ENCODE measurements at places on chromosomes 5 and 9. TPM values are rescaled to one million over a fixed set of nuclear protein-coding genes. Genes with fewer than 3 reads are reported as not detected.

DNA sequence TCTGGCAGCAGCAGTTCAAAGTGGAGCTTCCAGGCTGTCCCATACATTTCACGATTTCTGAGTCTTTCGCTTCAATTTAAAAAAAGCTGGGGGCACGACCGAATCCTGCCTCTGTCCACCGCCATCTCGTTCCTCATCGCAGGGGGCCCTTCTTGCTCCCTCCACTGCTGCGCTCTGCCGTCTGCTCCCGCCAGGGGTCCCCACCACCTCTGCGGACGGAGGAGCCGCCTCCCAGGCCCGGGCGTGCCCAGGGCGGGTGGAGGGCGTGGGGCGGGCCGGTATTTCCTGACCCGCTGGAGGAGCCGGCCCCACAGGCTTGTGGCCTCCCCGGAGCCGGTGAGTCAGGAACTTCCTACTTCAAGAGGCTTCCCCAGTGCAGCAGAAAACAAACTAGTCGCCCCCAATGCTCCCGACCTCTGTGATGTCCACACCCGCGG, 50.4 kb downstream of the USP20 start:
- DNase-seq = peak; percentile 88

DNA sequence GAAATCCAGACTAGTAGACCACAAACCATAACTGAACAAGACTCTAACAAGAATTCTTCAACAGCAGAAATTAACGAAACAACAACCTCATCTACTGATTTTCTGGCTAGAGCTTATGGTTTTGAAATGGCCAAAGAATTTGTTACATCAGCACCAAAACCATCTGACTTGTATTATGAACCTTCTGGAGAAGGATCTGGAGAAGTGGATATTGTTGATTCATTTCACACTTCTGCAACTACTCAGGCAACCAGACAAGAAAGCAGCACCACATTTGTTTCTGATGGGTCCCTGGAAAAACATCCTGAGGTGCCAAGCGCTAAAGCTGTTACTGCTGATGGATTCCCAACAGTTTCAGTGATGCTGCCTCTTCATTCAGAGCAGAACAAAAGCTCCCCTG, 68.6 kb downstream of the VCAN start:
- no peak for DNase-seq

CYLC2 gene
- total RNA-seq = not detected

GRCh38 chr5:102796009-102796408, 40.9 kb downstream of the PAM start:
- DNase-seq = no peak

DNA sequence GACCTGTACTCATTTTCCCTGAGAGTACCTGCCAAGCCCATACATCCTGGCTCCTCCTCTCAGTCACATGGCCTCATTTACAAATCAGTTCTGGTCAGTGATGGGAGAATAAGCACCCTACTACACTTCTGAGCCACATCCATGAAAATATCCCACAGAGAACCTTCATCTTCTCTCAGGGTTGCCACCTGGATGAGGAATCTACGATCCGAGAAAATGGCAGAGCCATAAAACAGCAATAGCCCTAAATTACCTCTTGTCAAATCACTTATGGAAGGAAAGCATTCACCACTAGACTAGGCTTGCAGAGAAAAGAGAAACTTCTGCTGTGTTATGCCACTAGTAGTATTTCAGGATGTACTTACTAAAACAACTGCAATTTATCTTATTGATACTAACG, 324.8 kb downstream of the BNC2 start:
- no peak for DNase-seq

TEK gene
- not detected for total RNA-seq

CCL28 gene
- total RNA-seq = 2.2 TPM

- no peak for DNase-seq
Measured at GRCh38 chr5:40386289-40386688, 293.4 kb upstream of the PTGER4 start.

GRCh38 chr5:122788996-122789395, 14.1 kb downstream of the SNX2 start:
- no peak for DNase-seq

DNA sequence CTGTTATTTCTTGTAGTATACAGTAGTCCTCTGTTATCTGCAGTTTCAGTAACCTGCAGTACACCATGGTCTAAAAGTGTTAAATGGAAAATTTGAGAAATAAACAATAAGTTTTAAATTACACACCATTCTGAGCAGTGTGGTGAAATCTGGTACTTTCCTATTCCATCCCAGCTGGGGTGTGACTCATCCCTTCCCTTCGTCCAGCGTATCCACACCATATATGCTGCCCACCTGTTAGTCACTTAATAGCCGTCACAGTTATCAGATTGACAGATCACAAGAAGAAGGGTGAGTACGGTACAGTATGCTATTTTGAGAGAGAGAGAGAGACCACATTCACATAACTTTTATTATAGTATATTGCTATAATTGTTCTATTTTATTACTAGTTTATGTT, 28.9 kb downstream of the FAM151B start:
- peak; percentile 84 for DNase-seq

QRFP gene
- total RNA-seq = not detected

SLC34A3 gene
- total RNA-seq = 1.4 TPM

DNA sequence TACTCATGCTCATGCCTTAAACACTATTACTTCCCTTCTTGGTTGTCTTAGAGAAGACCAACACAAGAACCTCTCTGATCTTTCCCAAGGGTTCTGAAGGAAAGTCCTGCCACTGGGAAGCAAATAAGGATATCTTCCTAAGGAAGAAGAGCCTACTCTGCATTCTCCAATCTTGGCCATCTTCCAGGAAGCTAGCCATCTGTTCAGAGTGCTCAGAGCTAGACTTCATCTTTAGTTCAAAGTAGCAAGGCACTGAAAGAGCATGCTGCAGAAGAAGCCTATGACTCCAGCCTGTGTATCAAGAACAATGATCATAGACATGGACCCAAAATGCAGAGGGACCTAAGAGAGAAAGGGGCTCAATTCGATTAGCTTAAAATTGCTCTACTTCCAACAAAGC, 114.7 kb downstream of the KIAA0825 start:
- DNase-seq = no peak

DNA sequence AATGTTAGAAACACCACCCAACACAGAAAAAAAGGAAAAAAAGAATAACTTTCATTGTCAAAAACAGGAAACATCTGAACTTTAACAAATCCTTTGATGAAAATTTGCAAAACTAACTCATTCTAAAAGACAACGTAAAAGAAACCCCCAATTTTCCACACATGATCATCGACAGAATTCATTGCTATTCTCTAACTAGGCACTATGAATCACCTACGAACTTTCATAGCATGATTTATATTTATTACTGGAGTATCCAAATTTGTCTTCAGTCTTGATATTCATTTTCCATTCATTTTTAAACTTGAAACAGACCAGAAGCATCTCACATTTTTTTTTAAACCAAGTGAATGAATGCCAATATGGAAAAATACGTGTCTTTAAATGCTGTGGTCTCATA, 514.6 kb downstream of the TLE4 start:
- DNase-seq = no peak

- no peak for DNase-seq
Measured at GRCh38 chr5:91438871-91439270, 55.8 kb upstream of the ARRDC3 start.

FOXD4L4 gene
- 0.53 TPM for total RNA-seq

- DNase-seq = peak; percentile 94
Measured at GRCh38 chr9:111857555-111858211, 38.9 kb upstream of the UGCG start.

- no peak for DNase-seq
Measured at GRCh38 chr9:68711281-68711680, 6.2 kb downstream of the PIP5K1B start.

ORM2 gene
- total RNA-seq = not detected

DNA sequence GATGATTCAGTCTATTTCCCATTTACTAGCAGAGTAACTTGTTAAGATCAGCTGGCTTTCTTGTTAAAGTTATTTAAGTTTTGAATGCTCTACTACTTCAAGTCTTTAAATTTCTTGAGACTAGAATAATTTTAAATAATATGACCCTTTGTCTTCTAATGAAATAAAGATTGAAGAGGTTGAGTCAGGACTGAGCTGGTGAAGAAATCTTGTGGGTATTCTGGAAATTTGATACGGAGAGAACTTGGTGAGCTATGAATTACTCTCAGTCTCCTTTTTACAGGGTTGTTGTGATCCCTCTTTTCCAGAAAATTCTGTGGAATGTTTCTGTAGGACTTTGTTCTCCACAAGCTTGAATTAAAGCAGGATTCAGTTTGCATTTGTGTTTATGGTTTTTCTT, 29.3 kb downstream of the RNF20 start:
- no peak for DNase-seq

SPATA31A3 gene
- total RNA-seq = not detected

GRCh38 chr9:132049323-132049882, 30.3 kb downstream of the MED27 start:
- no peak for DNase-seq

DNA sequence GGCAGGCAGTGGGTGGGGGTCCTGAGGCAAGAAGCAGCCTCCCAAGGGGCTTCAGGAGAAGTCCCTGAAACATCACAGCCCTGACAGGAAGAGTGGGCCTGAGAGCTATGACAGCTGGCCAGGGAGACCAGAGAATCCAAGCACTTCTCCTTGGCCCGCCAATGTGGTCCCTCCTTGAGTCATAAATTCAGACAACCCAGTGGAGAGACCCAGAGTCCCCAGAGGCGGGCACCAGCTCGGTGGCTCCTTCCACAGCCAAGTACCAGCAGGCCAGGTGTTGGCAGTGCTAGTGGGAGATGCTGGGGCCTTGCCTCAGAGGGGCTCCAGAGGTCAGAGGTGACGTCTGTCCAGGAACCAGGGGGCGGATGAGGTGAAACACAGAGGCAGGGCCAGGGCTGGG, 1.6 kb upstream of the DOK3 start:
- no peak for DNase-seq

- no peak for DNase-seq
Measured at GRCh38 chr5:163410505-163410904, 26.9 kb upstream of the CCNG1 start.

TTC39B gene
- total RNA-seq = 8.7 TPM

ZCCHC7 gene
- 14.1 TPM for total RNA-seq

DNA sequence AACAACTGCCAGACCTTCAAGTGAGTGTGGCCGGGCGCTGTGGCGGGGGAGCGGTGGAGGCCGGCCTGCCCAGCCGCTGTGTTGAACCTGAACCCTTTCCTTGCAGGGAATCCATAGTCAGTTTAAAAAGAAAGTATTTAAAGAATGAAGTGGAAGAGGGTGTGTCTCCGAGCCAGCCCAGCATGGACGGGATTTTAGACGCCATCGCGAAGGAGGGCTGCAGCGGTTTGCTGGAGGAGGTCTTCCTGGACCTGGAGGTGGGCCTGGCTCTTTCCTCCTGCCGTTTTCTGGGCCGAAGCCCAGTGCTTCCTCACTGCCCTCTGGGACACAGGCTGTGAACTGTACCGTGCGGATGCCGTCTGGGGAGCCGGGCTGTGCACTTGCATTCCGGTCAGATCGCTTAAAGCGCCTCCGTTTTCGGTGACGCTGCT, 19.1 kb downstream of the EXOC3 start:
- DNase-seq = no peak

DNA sequence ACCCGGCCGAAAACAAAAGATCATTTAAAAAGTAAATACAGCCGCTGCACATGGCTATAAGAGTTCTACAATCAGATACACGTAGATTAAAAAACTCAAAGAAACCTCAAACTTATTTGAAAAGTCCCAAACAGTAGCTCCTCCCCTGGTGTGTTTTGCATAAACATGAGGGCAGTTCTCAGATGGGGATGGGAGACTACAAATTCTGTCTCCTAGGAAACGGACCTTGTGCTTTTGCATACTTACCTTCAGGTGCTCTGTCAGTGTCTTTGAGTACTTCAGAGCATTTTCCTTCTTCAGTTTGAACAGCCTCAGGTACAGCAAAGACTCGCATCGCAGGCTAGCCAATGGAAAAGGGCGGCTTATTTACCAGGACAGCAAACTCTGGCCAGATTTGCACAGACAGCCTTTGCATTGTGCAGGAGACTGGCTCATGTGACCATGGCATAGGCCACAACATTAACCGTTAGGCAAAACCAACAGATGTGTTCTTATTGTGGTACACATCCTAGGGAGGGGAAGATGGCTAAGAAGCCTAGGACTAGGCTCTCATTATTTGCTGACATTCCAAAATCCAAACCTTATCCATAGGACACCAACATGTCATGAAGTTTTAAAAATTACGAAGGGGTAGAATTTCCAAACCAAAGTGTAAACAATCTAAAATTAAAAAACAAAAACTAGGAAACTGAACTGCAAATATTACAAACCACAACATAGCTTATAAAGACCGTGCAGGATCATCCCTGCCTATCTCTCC, 12.8 kb downstream of the LEAP2 start:
- DNase-seq = no peak

CA9 gene
- total RNA-seq = 2.5 TPM

DNA sequence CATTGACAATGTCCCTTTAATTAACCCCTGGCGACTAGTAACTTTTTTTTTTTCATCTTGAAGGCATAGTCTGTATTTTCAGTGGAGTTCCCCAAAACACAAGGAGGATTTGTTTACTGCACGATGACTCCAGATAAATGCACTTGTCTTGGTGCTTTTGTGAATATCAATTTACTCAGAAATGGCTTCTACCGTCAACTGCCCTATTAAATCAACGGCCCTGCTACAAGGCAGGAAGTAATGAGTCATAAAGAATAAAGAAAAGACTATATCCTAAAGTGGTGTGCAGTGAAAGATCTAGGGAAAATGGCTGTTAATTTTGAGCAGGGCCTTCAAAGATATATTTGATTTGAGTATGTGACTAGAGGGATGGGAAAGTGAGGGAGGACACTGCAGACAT, 388.3 kb upstream of the CHD1 start:
- no peak for DNase-seq

ZBTB34 gene
- 8.2 TPM for total RNA-seq

- DNase-seq = no peak
Measured at GRCh38 chr9:33795819-33796218, 458 bp downstream of the PRSS3 start.

DNA sequence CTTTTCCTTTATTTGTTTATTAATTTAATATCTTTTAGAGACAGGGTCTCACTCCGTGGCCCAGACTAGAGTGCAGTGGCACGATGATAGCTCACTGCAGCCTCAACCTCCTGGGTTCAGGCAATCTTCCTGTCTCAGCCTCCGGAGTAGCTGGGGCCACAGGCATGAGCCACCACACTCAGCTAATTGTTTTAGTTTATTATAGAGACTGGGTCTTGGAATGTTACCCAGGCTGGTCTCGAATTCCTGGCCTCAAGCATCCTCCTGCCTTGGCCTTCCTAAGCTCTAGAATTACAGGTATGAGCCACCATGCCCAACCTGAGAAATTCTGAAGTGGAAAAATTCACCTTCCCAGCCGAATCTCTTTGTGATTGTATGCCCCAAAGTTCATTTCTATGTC, 139.4 kb upstream of the SLC12A2 start:
- no peak for DNase-seq

Measured in PC-9 (cell line).